ENCODE measurements at places on chromosomes 11 and 22. TPM values are rescaled to one million over a fixed set of nuclear protein-coding genes. Genes with fewer than 3 reads are reported as not detected.

GRCh38 chr11:17986711-17987220 is 26.1 kb downstream of the SERGEF start:
- no peak for DNase-seq
- no peak overlapping the region for H3K4me3 ChIP-seq
- H3K36me3 ChIP-seq = peaks cover 49% of the 10 kb centered on the region
- H3K27me3 ChIP-seq = no peaks in the 10 kb centered on the region

GRCh38 chr22:36807627-36808026 is 9.2 kb downstream of the PVALB start:
- no peak overlapping the region for H3K4me3 ChIP-seq
- no peak for DNase-seq
- H3K36me3 ChIP-seq = no peaks in the 10 kb centered on the region
- peaks cover 9% of the 10 kb centered on the region for H3K4me1 ChIP-seq
- H3K27me3 ChIP-seq = peaks cover 24% of the 10 kb centered on the region

DNA sequence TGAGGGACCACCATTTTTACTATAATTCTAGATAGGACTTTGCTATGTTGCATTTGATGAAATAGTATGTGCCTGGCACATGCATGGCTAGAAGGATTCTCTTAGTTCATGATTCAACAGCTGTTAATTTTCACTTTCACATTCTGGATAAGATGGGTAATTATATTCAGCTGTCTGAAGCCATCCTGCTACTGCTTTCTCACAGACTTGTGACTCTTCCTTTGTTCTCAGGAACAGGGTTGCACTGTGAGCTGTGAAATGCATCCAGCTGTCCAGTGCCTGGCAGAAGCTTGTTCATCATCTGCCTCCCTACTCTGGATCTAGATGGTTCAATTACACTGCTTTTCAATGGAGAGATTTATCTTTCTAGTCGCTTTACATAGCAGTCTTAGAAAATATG is 610.1 kb upstream of the ANO5 start:
- DNase-seq = no peak
- H3K27me3 ChIP-seq = no peaks in the 10 kb centered on the region
- no peak overlapping the region for H3K4me3 ChIP-seq
- H3K4me1 ChIP-seq = no peaks in the 10 kb centered on the region
- no peaks in the 10 kb centered on the region for H3K36me3 ChIP-seq
- no peak overlapping the region for H3K27ac ChIP-seq

GRCh38 chr22:40648386-40648785 is 11.9 kb upstream of the MRTFA start:
- H3K27me3 ChIP-seq = no peaks in the 10 kb centered on the region
- no peak for DNase-seq
- peaks cover 23% of the 10 kb centered on the region for H3K4me1 ChIP-seq
- no peak overlapping the region for H3K27ac ChIP-seq
- no peaks in the 10 kb centered on the region for H3K36me3 ChIP-seq

DNA sequence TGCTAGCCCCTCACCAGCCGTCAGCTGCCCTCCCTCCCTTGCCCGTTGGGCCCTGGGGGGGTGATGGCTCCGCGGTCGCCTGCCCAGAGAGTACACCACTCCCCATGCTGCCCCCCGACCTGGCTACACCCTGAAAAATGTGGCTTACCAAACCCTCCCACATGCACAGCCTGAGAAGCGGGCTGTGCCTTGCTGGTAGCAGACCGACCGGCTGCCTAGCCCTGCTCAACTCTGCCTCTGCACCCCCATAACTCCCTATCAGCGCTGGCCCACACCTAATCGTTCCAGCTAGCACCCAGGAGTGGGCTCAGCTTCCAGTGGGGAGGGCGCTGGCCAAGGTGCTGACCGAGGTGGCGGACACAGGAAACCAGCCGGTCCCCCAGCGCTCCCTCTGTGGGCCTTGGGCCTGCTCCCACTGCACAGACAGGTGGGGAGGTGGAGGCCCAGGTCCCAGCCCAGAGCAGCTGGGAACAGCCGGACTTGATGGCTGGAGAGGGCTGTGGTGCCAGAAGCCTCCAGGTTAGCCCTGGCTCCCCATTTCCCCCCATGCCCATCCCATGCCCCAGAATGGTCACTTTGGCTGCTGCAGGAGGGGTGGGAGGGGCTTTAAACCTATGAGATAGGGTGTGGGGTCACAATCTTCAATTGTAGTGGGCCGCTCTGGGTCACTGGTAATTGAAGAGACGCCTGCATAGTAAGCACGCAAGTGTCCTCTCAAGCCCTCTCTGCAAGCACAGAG is 32.1 kb upstream of the PRODH start:
- no peaks in the 10 kb centered on the region for H3K36me3 ChIP-seq
- H3K27ac ChIP-seq = no peak overlapping the region
- no peak overlapping the region for H3K4me3 ChIP-seq
- peaks cover 2% of the 10 kb centered on the region for H3K27me3 ChIP-seq
- no peaks in the 10 kb centered on the region for H3K4me1 ChIP-seq

Gene C22orf15
- not detected for polyA plus RNA-seq

Gene KRTAP5-10
- not detected for polyA plus RNA-seq

Data from CD14-positive monocyte (primary cell).